ENCODE measurements at places on chromosomes 3 and 15. TPM values are rescaled to one million over a fixed set of nuclear protein-coding genes. Genes with fewer than 3 reads are reported as not detected.

WDR49 gene
- 25.3 TPM for total RNA-seq

- no peak for DNase-seq
Observed at GRCh38 chr3:58016710-58017109, 8.5 kb downstream of the FLNB start.

GRCh38 chr3:12356175-12356574, 67.3 kb downstream of the PPARG start:
- no peak for DNase-seq

DNA sequence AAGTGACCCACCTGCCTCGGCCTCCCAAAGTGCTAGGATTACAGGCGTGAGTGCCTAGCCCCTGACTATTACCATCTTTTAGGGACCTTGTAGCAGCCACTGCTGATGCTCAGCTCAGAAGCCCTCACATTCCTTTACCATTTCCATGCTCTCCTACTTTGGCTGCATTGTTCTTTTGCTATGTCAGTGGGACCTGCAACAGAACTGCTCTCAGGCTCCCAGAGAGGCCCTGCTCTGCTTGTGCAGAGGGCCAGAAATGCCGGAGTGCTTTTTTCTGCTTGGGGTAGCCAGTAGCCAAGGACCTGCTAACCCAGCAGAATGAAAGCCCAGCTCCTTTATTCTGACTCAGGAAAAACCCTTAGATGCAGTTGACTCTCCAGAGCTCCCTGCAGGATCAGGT, 18.3 kb upstream of the PROK2 start:
- DNase-seq: no peak

GRCh38 chr3:10162185-10162584, 2.5 kb upstream of the IRAK2 start:
- no peak for DNase-seq

DNA sequence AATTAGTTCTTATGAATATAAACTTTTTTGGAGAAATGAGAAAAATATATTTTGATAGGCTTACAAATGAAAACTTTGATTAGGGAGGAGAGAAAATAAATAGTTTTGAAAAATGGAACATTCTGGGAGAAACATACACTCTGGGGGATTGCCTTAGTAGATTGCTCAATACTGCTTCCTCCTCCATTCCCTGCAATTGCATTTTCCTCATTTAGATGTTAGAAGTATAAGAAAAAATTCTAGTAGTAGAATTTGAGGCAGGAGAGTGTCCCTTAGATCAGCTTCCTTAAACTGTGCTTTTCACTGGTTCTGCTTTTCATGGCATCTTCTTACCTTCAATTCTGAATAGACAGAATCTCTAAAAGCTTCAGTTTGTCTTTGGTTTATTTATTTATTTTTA, 46.2 kb upstream of the CTDSPL2 start:
- no peak for DNase-seq

DNA sequence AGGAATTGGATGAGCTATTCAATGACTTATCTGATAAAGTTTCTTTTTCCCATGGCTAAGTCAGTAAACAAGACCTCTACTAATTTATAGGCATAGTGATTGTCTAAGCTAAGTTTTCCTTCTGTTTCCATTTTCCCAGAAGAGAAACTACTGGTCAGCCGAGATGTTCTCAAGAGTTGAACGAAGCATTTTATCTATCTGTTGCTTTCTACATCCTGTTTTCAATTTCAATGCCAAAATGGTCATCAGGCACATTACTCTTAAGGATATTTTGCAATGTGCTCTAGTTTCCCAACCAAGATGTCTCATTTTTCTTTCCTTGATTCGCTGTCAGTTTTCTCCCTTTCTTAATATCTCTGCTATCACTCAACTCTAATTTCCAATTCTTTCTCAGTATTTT, 228.7 kb downstream of the MBNL1 start:
- DNase-seq: no peak

DNA sequence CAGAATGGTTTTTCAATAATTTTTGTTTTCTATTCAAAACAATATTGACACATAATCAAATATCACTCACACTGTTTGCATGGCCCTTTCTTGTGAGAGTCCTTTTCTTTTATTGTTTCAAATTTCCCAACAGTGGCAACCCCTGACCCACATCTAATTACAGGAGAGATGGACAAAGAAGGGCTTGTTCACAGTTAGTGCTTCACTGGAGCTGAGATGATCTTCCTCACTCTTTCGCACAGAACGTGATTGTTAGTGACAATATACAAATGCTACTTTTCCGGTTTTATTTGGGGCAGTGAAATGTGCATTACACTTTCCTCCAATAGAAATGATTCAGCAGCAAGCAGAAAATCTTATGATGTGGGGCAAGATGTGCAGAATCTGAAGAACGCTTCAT, 38.6 kb upstream of the TTC14 start:
- DNase-seq: no peak

SLC28A1 gene
- total RNA-seq: 0.42 TPM

DNA sequence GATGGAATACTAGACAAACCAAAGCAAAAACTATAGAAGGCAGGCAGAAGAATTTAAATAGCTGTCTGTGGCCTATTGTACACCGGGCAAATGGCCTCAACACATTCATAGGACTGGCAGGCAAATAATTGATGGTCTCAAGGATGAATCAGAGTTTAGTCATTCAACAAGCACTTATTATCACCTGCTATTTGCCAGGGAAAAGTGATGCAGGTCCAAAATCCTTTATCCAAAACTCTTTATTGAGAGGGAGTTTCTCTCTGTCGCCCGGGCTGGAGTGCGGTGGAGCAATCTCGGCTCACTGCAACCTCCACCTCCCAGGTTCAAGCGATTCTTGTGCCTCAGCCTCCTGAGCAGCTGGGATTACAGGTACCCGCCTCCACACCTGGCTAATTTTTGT, 2.3 kb downstream of the EIF2AK4 start:
- no peak for DNase-seq

DNA sequence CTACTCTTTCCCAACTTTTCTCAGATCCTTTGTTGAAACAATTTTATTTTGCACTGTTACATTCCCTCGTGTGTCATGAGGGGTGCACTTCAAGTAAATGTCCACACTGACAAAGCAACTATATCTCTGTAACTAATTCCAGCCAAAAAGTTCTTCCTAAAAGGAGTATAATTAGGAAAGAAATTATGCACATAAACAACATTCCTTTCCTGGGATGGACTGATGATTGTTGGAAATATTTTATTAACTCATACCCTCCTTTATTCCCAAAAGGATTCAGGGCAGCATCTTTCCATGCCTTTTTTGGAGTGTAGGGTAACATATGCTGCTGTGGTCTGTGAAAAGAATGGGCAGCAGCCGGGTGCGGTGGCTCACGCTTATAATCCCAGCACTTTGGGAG, 426.1 kb upstream of the THBS1 start:
- no peak for DNase-seq

GRCh38 chr3:46719735-46720271, 2.1 kb upstream of the PRSS50 start:
- DNase-seq: no peak

DNA sequence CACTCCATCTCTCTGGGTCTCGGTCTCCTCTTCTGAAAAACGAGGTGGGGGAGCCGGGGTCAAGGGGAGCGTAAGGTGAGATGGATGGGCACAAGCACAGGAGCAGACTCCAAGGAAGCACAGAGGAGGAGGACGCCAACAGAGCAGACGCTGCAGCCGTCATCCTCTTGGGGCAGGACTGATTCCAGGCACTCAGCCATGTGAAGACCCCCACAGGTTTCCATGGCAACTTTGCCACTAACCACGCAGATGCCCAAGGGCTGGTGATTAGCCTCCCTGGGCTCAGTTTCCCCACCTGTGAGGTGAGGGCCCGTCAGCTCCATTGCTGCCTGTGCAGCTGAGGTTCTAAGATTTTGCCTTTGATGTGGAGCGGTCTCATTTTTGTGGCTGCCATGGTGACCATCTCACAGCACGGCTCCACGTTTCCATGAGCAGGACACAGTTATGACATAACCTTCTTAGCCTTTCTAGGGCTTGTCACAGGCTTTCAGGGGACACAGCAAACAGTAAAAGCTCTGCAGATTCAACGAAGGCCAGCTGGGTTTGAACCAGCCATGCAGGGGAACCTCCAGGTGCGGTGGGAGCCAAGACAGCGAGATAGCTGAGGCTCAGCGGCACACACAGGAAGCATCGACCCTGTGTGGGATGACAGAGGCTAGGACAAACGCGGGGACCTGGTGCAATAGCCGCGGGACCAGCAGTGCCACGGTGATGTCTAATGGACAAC, 170.3 kb downstream of the NUP210 start:
- DNase-seq: peak; percentile 25

CHDH gene
- 8.2 TPM for total RNA-seq

FRMD4B gene
- total RNA-seq: 42.1 TPM

DLG1 gene
- total RNA-seq: 51.1 TPM

Measured in right cardiac atrium (tissue), 5 donors.